ENCODE measurements at places on chromosomes 1 and 21.

GRCh38 chr1:43388613-43389012, 987 bp downstream of the MED8 start:
- no peak for DNase-seq

DNA sequence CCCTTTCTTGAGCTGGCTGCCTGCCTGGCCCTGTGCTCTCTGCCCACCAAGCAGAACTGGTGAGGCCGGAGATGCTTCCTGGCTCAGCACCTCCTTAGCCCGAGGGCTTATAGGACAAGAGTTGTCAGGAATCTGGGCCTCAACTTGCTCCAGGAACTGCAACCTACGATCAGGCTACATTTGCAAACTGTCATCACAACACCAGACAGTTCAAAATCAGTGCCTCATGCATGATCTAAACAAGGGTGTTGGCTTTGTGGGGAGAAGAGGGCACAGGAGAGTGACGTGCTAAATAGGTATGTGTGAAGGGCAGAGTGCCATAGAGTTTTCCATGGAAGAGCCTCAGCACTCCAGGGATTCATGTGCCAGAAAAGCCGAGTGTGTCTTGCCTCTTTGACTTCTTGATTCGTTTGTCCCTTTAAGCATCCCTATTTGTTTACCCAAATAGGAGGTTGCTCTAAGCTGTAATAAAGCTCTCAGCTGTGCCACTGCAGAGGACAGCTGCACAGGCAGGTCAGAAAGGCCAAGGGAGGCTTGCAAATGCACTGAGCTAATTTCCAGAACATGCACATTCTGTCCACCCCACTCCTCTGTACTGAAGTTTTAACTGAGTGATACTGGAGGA, 30.2 kb upstream of the NEK2 start:
- no peak for DNase-seq

- no peak for DNase-seq
Measured at GRCh38 chr1:212771341-212771740, 20.2 kb downstream of the NSL1 start.

GRCh38 chr1:109719337-109719837, 7.3 kb downstream of the GSTM5 start:
- no peak for DNase-seq

- no peak for DNase-seq
Measured at GRCh38 chr1:190738317-190738716, 260.7 kb upstream of the BRINP3 start.

- no peak for DNase-seq
Measured at GRCh38 chr21:43012596-43012995, 38.2 kb downstream of the PKNOX1 start.

GRCh38 chr1:18245647-18246046, 138.0 kb downstream of the IGSF21 start:
- no peak for DNase-seq

All from SIG-M5 (cell line).